Transverse colon (tissue), 4 donors: ENCODE measurements at places on chromosomes 2 and 18.

- no peak overlapping the region for H3K27ac ChIP-seq
- no peaks in the 10 kb centered on the region for H3K27me3 ChIP-seq
- no peaks in the 10 kb centered on the region for H3K36me3 ChIP-seq
- H3K4me1 ChIP-seq = no peaks in the 10 kb centered on the region
These were observed 27.1 kb downstream of the ADCY3 start for GRCh38 chr2:24892928-24893327.

GRCh38 chr2:10518470-10519393, 70.6 kb upstream of the ODC1 start:
- H3K36me3 ChIP-seq = no peaks in the 10 kb centered on the region
- H3K27me3 ChIP-seq = no peaks in the 10 kb centered on the region
- no peaks in the 10 kb centered on the region for H3K4me1 ChIP-seq
- H3K27ac ChIP-seq = no peak overlapping the region

DNA sequence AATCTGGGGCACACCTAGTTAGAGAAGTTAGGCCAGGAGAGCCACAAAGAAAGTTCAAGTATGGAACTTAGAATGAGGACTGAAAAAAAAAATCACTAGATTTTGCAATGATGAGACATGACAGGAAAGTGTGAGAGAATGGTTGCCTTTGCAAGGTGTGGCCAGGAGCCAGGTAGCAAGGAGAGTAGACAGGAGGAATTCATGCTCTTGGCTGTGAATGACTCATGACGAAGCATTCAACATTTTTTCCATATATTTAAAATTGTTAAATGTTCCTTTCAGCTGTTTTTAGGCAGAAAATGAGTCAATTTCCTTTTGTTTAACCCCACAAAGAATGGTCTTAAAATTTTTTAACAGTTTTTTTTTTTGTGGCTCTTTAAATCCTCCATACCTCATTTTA, 636.9 kb downstream of the PLCL1 start:
- no peaks in the 10 kb centered on the region for H3K4me1 ChIP-seq
- no peaks in the 10 kb centered on the region for H3K27me3 ChIP-seq
- H3K36me3 ChIP-seq = no peaks in the 10 kb centered on the region
- DNase-seq = no peak
- no peak overlapping the region for H3K27ac ChIP-seq

DNA sequence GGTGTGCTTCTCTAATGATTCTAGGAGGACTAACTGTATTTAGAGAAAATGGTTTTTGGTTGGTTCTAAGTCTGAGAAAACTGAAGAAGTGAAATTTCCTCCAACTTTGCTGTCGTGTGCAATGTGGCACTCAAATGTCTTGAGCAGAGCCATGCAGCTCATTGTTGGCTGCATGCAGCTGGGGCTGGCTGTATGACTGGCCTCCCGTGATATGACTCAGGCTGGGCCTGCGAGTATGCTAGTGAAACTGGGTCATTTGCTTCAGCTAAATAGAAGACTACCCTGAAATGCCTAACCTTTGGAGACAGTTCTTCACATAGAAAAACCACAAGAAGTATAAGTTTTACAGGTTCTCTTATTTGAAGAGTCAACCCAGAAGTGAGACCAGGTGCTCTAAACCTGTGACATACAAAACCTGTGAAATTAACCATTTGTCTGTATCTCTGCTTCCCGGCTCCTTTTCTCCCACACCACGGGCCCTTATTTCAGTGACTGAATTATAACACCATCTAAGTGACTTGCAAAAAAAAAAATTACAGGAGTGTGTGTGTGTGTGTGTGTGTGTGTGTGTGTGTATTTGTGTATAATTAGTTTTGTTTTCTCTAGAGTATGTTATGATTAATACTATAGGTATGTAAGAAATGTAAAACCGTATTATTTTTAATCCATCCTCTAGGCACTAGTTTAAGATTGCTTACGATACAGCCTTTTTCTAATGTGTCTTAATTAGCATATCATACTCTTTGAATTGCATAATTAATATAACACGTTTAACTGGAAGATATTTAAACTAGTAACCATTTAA, 15.9 kb downstream of the POLI start:
- peaks cover 28% of the 10 kb centered on the region for H3K36me3 ChIP-seq
- no peak overlapping the region for H3K4me3 ChIP-seq
- no peak overlapping the region for H3K27ac ChIP-seq
- H3K4me1 ChIP-seq = no peaks in the 10 kb centered on the region

DNA sequence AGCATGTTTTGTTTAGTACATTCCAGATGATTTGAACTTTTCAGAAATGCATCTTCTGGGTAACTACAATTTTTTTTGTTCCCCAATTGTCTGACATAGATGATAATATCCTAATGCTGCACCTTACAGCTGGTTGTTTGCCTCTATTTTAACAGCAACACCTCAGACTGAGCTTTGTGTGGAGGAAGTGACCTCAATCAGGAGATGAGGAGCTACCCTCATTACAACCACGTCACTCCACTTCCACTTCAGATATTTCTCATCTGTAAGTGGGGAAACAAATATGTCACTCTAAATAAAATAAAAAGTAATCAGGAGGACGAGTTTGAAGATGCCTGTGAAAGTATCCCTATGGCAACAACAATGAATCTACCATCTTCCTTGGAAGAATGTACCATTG, 12.1 kb upstream of the SRSF7 start:
- no peaks in the 10 kb centered on the region for H3K27me3 ChIP-seq
- H3K27ac ChIP-seq = no peak overlapping the region
- H3K36me3 ChIP-seq = no peaks in the 10 kb centered on the region
- H3K4me3 ChIP-seq = no peak overlapping the region

DNA sequence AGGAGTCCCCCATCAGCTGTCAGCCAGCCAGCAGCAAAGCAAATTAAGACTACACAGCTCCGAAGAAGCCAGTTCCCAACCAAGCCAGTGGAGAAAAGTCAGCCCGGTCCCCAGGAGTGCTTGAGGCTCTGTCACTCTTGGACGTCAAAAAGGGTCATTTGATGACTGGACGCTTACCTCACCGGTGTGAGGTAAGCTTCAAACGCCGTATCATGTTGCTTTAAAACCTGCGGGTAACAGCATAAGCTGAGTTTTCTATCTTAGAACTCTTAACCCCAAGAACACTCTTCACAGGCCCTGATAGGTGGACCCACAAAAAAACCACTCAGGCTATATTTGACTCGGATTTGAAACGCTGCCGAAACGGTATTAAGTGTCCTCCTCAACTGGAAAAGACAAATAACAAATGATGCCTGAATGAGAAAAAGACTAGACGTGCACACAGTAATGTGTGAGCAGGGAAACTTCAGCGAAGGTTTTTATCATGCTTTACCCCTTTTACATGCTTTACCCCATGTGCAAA, 682 bp upstream of the LNPK start:
- DNase-seq = peak; percentile 36
- H3K4me3 ChIP-seq = peak overlapping the region; percentile 64
- H3K4me1 ChIP-seq = peaks cover 15% of the 10 kb centered on the region
- H3K27ac ChIP-seq = peak overlapping the region; percentile 95

GRCh38 chr2:199433204-199433832, 24.4 kb downstream of the SATB2 start:
- no peaks in the 10 kb centered on the region for H3K4me1 ChIP-seq
- H3K4me3 ChIP-seq = no peak overlapping the region
- H3K27me3 ChIP-seq = no peaks in the 10 kb centered on the region
- no peaks in the 10 kb centered on the region for H3K36me3 ChIP-seq

DNA sequence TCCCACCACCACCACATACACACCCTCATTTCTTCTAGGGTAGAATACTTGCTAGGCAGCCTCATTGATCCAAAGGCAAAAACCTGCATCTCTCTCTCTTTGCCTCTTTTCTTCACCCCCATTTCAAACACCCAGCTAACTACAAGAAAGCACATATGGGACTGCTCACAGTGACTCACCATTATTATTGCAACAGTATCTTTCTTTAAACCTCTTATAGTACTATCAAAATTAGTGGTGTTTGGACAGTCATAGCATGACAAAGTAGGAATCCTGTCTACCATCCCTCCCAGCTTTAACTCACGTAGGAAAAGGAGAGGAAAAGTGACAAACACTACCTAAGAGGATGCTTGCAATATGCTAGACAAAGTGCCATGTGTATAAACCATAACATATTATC, 422.5 kb upstream of the CRIM1 start:
- H3K27ac ChIP-seq = no peak overlapping the region
- no peaks in the 10 kb centered on the region for H3K36me3 ChIP-seq
- no peaks in the 10 kb centered on the region for H3K27me3 ChIP-seq
- H3K4me3 ChIP-seq = no peak overlapping the region
- no peaks in the 10 kb centered on the region for H3K4me1 ChIP-seq

- H3K4me3 ChIP-seq = no peak overlapping the region
- H3K36me3 ChIP-seq = no peaks in the 10 kb centered on the region
- no peaks in the 10 kb centered on the region for H3K4me1 ChIP-seq
- H3K27me3 ChIP-seq = no peaks in the 10 kb centered on the region
- H3K27ac ChIP-seq = no peak overlapping the region
These were observed 167.4 kb downstream of the THSD7B start for GRCh38 chr2:136932700-136933099.

GRCh38 chr2:231483398-231484329, 19.4 kb upstream of the NCL start:
- peak overlapping the region; percentile 5 for H3K4me3 ChIP-seq
- H3K36me3 ChIP-seq = no peaks in the 10 kb centered on the region
- peak overlapping the region; percentile 80 for H3K27ac ChIP-seq
- peak; percentile 12 for DNase-seq

GRCh38 chr2:16239296-16239850, 299.0 kb downstream of the MYCN start:
- no peaks in the 10 kb centered on the region for H3K27me3 ChIP-seq
- no peaks in the 10 kb centered on the region for H3K4me1 ChIP-seq
- no peaks in the 10 kb centered on the region for H3K36me3 ChIP-seq
- no peak for DNase-seq
- no peak overlapping the region for H3K27ac ChIP-seq

DNA sequence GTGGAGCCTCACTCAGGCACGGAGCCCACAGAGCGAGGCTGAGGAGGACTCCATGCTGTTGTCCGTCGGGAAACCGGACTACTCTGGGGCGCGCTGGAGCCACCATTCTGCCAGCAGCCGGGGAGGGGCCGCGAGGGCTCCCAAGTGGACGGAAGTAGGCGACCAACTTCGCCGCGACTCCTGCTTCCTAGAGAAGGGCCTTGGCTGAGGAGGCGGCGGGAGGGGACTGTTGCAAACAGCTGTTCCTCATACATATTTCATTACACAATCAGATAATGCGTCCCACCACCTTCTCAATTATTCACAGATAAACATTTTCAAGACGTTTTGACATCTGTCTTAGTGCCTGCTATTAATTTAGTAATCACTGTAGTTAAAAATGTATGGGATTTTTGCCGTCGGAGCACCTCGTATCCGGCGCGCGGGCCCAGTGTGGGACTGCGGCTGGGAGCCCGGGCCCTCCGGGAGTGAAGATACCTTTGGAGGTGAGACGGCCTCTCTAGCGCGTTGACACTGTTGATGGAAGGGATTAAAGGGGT, 11.7 kb upstream of the SIX3 start:
- H3K4me3 ChIP-seq = no peak overlapping the region
- no peak overlapping the region for H3K27ac ChIP-seq
- H3K4me1 ChIP-seq = peaks cover 22% of the 10 kb centered on the region
- no peaks in the 10 kb centered on the region for H3K36me3 ChIP-seq
- peaks cover 100% of the 10 kb centered on the region for H3K27me3 ChIP-seq

- H3K4me1 ChIP-seq = no peaks in the 10 kb centered on the region
- no peak overlapping the region for H3K27ac ChIP-seq
- H3K27me3 ChIP-seq = no peaks in the 10 kb centered on the region
- H3K4me3 ChIP-seq = no peak overlapping the region
- no peaks in the 10 kb centered on the region for H3K36me3 ChIP-seq
- no peak for DNase-seq
These were observed 392.9 kb downstream of the ZNF521 start for GRCh38 chr18:24959051-24959476.
